ENCODE measurements at places on chromosomes 7 and 10.

DNA sequence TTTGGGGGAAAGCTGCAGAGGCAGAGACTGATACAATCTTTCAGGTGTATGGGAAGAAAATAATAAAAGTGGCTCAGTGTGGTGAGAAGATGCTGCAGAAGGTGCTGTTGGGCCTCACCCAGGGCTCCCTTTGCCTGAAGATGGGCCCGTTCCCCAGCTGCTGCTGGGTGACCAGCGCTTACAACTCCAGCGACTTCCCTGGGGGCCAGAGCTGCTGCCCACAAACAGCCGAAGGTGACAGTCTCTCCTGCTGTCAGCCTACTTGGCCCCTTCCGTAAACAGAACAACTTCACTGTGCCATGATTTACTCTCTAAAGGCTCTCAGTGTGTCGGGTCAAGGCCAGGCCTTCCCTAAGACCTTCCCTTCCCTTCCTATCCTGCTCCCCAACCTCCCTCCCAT lies 93.6 kb upstream of the PCBD1 start:
- no peak for DNase-seq

- no peak for DNase-seq
Observed at GRCh38 chr10:79102498-79102874, 33.7 kb downstream of the ZMIZ1 start.

- DNase-seq, result no peak
Observed at GRCh38 chr7:84102213-84102612, 92.4 kb downstream of the SEMA3A start.

GRCh38 chr10:81894616-81895015 lies 19.6 kb downstream of the NRG3 start:
- DNase-seq, result no peak

DNA sequence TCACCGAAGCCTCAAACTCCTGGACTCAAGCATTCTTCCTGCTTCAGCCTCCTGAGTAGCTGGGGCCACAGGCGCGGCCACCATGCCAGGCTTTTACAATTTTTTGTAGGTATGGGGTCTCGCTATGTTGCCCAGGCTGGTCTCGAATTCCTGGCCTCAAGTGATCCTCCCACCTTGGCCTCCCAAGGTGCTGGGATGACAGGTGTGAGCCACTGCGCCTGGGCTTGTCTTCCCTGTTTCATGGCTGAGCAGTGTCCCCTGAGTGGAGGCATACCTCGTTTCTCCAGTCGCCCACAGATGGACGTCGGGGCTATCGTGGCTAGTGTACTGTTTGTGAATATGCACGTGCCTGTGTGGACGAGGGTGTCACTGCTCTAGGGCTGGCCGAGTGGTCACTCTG lies 11.3 kb downstream of the INPP5A start:
- no peak for DNase-seq

Data from stimulated activated CD8-positive, alpha-beta memory T cell treated with anti-CD3 and anti-CD28 coated beads, Interleukin-4, amount 100 ng/mL, for 1 hour (primary cell).